ENCODE measurements at places on chromosomes 7 and 10.

DNA sequence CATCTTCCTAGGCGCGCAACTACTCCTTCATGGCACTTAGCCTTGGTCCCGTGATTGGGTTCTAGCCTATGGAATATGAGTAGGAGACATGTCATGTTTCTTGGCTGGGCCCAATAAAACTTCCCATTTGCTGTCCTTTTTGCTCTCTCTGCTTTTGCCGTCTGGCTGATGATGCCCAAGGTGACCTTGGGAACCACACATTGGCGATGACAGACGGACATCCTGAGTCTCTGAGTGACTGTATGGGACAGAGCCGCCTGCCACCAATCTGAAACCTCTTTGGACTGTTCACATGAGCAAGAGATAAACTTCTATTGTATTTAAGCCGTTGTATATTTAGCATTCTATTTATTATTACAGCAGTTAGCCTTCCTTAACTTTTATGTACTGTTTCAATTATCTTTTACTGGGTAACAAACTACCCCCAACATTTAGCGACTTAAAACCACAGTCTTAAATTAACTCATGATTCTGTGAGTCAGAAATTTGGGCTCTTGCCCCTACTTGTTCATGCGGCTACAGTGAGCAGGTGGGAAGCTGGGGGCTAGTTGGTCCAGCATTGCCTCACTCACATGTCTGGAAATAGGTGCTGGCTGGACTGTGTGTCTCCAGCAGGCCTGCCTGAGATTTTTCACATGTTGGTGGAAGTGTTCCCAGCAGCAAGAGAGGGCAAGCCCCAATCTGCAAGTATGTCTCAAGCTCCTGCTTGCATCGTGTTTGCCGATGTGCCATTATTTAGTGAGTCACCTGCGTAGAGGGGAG is 71.7 kb downstream of the NOD1 start:
- no peak for DNase-seq

DNA sequence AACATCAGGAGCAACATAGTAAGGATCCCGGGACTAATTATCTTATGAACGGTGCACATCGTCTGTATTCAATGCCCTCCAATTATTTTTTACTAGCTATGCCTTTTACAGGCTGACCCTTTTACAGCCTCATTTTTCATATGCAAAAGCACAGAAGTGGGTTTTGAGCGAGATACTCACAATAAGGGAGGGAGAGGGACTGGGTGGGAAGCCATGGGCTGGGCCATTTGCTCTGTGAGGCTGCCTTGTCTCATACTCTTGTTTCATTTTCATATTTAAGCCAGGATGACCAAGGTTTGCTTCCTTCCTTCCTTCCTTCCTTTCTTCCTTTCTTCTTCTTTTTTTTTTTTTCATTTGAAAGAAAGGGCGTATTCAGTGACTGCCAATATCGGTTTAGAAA is 259.3 kb downstream of the TRIL start:
- no peak for DNase-seq

- DNase-seq: no peak
Observed at GRCh38 chr7:87359366-87359765, 13.9 kb downstream of the CROT start.

GRCh38 chr10:2111965-2112364 is 374.6 kb upstream of the ADARB2 start:
- peak; percentile 4 for DNase-seq

GRCh38 chr7:80731281-80731680 is 92.8 kb downstream of the CD36 start:
- DNase-seq: no peak

GRCh38 chr7:91609525-91609924 is 271.0 kb downstream of the MTERF1 start:
- no peak for DNase-seq

DNA sequence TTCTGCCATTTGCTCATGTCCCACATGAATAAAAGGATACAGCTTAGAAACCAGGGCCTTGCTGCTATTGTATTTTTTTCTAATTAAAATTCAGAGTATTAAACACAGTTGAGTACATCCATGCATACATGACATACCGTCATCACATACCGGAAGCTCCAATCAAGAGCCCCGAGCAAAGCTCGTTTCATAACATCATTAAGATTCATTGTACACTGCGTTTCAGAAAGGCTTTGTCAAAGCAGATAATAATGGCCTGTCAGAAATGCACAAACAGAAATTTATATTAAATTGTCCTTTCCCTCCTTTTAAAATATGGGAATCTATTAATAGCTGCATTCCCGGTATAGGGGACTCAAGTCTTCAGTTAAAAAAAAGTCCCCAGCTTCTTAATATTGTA is 103.4 kb downstream of the PRTFDC1 start:
- DNase-seq: no peak

DNA sequence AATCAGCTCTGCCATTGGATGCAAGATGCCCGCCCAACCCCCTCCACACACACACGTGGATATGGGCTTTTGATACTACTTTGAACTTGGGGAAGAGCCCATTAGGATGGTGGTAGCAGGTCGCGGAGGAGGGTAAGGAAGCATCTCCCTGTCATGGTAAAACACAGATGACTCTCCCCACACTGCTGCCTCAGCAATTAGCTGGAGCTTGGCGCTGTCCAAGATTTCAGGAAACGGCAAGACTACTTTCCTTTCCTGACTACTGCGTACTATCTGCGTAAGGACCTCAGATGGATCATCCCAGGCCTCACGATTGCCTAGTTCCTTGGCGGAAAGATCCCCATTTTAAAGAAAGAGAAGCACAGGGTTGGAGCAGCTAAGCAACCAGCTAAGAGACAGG is 134.3 kb downstream of the C10orf90 start:
- no peak for DNase-seq

DNA sequence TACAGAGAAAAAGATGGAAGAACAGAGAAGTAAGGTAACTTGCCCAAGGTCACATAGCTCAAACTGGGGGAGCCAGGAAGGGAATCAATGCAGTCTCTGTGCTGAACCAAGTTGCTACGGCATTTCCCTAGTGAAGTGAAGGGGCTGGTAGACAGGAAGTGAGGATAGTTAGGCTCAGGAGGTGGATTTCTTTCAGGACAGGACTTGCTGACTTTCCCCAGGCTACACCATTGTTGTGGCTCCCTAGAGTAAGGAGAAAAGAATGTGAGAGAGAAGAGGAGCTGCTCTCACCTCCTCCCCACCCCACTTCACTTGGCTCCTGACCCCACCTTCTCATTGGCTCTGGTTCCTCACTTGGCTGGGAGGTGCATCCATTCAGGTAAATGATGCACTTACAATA is 316.9 kb downstream of the INHBA start:
- DNase-seq: no peak

- no peak for DNase-seq
Observed at GRCh38 chr7:38241071-38241470, 32.4 kb downstream of the TARP start.

- peak; percentile 92 for DNase-seq
Observed at GRCh38 chr10:27155066-27155754, at the start of gene MASTL. TSS of gene MASTL (plus strand) at chr10:27155352. CDS start at chr10:27155427, 75 bp downstream.

DNA sequence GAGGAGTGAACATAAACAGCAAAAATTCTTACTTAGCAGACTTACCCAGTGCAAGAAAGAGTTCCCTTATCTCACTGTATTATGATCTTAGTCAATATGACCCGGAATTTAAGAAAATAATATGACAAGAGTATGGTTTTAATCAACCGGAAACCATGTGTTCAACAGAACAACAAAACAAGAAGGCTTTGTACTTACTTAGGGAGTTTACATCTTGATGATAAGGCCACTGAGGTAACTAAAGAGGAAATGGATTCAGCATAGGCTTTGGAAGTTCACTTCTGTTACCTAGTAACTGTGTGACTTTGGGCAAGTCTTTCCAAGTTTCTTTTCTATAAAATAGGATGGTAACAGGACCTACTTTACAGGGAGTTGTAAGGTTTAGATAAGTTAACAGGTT is 7.4 kb upstream of the FAS start:
- no peak for DNase-seq

- DNase-seq: no peak
Observed at GRCh38 chr10:4333459-4333894, 492.5 kb upstream of the AKR1E2 start.

DNA sequence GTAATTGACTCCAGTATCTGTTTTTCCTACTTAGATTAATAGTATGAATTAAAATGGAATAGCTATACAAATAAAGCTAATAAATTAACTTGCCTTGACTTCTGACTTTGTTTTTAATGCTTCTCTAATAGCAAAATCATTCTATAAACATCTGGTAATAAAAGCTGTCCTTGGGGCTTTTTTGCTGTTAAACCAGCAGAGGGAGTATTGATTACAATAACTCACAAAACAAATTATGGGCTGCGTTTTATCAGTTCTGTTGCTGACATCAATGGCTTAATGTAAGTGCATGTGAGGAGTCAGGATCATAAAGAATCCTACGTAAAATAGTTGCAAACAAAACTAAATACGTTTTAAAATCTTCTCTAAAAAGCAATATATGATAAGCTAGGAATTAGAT is 667.8 kb downstream of the PCDH15 start:
- DNase-seq: no peak

DNA sequence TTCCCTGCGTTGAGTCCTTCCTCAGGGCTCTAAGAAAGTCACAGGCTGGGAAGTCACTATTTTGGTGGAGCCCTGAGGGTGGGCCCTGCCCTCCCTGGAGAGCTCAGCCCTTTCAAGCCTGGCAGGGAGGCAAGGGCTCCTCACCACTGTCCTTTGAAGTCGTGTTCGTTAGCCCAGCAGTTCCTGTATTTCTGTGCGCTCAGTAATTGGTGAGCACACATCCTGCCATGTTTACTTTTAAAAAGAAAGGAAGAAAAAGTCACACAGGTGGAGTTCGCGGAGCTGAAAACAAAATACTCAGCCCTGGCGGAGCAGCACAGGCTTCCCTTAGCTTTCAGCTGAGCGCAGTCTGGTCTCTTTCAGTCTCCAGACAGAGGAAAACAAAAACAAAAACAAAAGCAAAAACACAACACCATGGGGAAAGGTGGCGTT is 37.1 kb downstream of the PRKCQ start:
- DNase-seq: no peak

- DNase-seq: no peak
Observed at GRCh38 chr10:52879091-52879807, 106.7 kb upstream of the MBL2 start.

- no peak for DNase-seq
Observed at GRCh38 chr7:77765481-77765880, 32.8 kb downstream of the TMEM60 start.

DNA sequence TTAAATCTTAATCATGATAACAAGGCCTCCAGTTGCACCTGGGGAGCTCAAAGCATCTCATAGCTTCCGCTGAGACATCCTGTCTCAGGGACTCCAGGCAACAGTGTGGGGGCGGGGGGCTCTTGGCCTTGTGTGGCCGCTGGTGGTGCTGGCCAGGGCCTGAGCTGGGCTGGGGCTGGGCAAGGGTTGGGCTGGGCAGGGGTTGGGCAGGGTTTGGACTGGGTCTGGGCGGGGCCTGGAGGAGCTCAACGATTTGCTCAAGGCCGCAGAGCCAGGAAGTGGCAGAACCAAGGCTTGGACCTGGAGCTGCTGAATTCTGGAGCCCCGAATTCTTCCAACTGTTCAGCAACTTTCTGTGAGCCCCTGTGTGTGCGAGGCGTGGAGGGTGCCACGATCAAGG is 37.9 kb upstream of the PSMG3 start:
- DNase-seq: no peak

Measured in COLO829 (cell line).